ENCODE measurements at places on chromosomes 5 and 9.

- no peak for DNase-seq
These were observed 1.0 kb downstream of the URM1 start for GRCh38 chr9:128372188-128372641.

- DNase-seq = no peak
These were observed 96.5 kb downstream of the MED10 start for GRCh38 chr5:6281818-6282217.

DNA sequence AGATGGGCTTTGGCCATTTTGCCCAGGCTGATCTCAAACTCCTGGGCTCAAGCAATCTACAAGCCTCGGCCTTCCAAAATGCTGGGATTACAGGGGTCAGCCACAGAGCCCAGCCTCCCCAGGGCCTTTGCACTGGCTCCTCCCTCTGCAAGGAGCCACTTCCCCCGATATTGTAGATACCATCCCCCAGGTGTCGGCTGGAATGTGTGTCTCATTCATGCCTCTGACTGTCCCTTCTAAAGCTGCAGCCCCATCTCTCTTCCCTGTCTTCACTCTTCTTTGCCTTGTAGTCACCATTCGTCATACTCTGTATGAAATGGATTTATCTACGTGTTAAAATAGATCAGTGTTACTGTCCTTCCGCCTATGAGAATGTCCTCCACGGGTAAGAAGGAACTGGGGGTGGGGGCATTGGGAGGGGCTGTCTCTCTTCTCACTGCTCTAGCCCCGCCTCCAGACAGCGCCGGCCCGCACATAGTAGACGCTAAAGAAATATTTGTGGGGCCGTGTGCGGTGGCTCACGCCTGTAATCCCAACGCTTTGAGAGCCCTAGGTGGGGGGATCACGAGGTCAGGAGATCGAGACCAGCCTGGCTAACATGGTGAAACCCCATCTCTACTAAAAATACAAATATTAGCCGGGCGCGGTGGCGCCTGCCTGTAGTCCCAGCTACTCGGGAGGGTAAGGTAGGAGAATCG lies 68.5 kb downstream of the LMX1B start:
- DNase-seq = no peak

GRCh38 chr5:134142052-134142451 lies 27.6 kb downstream of the TCF7 start:
- no peak for DNase-seq

DNA sequence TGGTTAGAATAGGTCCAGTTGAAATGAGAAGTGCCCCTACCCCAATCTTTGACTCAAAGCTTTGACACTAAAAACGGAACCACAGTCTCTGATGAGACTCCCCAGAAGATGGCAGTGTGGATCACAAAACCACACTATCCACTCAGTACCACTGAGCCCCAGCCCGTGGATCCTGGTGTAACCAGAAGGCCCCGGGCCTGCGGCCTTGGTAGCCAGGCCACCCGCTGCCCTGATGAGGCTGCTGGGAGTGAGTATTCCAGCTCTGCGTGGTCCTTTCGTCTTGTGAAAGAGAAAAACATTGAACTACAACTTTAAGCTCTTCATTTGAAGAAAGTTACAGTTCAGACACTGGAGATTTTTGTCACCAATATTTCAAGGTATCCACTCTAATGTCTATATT lies 42.2 kb upstream of the FBP1 start:
- peak; percentile 78 for DNase-seq

GRCh38 chr9:136051453-136051836 lies 43.6 kb downstream of the NACC2 start:
- peak; percentile 34 for DNase-seq

Data from mesendoderm (in vitro differentiated cells).